Neural progenitor cell (in vitro differentiated cells): ENCODE measurements at places on chromosomes 4 and X.

DNA sequence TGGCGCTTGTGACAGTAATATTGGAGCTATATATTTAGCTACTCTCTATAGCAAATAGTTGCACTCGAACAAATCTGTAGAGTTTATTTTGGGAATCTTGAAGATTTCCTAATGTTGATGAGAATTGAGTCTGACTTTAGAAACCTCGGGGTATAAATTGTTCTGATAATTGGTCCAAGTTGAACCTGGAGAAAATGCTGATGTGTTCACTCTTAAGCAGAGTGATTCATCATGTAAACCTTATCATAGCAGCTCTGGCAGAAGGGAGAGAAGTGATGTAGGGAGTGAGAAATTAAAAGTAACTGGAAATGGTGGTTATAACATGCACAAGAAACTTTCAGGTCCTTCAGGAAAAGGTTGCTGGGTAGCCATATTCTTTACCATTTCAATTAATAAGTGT is 16.4 kb upstream of the SLC4A4 start:
- no peak for DNase-seq

DNA sequence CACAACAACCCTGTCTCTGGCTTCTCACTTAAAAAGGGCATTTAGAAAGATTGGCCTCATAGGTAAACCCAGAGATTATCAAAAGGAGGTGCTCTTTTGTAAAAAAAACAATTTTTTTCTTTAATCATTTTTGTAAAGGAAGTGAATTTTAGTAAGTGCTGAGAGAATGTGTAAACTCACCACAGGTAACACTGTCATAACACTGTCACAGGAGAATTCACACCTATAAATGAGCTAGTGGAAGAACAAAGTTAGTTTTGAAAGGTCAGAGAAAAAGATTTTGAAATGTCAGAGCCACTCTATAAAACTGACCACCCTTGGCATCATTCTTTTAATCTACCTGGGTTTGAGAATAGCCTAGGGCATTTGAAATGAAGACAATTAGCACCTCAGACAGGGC is 3.3 kb upstream of the SH2D1A start:
- DNase-seq, result no peak

DNA sequence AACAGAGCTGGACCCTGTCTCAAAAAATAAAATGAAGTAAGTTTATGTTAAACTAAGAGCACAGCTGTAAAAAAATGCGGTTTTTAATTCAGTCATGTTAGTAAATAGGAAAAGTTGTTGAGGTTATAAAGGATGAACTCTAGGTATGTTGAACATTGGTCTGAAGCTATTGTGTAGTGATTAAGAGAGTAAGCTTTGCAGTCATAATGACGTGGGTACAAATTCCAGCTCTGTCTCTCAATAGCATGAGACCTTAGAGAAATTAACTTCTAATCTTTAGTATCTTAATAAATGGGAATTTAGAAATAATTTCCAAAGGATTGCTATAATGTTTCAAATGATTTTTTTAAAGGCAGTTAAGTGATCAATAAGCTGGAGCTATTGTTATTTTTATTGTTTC is 2.9 kb upstream of the YTHDC1 start:
- no peak for DNase-seq

DNA sequence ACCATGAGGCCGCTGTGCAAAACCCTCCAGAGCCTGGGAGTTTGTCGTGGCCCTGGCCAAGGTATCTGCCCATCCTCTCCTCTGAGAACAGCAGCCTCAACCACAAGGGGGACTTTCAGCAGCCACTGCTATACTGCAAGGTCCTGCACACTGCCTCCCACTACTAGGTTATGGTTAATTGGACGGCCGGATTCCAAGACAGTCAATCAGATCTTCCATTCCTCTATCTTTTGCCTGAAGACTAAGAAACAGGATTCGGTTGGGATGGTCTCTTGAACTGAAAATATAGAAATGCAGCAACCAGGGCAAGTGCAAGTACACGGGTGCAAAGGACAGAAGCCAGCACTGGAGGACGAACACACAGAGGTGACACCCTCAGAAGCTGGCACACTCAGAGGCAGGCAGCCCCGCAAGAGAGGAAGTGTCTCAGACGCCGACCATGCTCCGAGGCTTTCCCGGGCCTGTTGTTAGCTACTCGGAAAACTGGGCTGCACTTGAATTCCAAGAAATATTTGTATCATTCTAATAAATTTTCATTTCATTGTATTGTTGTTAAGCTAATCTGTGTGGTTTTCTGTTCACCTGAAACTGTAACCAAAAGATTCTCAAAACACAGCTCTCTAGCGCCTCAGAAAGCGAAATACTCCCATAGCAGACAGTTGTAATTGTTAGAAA is 63.3 kb downstream of the AFAP1 start:
- peak; percentile 57 for DNase-seq

DNA sequence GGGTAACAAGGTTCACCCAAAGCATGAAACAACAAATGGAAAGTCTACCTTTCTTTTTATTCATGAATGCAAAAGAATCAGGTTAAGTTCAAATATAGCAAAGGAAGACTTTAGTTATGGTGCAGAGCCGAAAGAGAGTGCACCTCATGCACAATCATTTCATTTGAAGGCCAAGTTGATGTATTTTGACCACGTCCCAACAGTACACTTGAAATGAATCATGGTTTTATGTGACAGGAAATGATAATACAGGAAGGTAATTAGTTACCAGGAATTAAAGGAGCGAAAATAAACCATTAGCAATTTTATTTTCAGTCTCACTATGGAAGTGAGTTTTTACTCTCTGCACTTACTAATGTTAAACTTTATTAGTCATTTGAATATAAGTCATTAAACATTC is 281.2 kb upstream of the DIAPH2 start:
- no peak for DNase-seq

DNA sequence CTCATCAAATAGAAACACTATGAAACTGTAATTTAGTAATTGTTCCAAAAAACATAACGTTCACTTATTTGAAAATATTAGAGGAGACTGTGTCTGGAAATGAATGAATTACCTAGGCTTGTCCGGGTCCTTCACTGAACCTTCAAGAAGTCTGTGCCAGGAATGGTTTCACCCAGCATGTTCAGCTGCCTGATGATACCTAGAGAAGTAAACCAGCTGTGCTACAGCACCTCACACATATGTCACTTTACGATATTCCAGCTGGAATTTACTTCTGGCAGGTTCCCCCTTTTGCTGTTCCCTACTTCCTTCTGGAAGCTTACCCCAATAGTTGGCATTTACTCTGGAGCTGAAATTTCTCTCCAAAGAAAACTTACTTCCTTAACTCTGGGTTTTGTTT is 906.5 kb downstream of the FAT4 start:
- no peak for DNase-seq

- peak; percentile 8 for DNase-seq
Observed at GRCh38 chrX:7158468-7158990, 10.6 kb upstream of the PUDP start.

DNA sequence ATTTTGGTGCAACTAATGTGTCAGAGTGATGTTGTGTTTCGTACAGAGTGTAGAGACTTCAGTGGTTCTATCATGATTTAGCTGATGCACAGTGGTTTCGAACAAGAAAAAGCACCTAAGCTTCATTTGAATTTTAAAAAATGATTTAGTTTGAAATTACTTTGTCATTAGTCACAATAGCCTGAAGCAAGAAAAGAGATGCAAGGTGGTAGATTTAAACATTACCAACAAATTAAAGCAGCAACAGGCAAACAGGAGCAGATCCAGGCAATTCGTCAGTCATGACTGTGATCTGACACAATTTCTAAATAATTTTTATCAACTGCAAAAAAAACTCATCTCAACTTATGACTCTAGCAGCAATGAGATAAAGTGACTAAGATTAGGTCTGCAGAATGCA is 24.6 kb upstream of the COX7B2 start:
- DNase-seq, result no peak

DNA sequence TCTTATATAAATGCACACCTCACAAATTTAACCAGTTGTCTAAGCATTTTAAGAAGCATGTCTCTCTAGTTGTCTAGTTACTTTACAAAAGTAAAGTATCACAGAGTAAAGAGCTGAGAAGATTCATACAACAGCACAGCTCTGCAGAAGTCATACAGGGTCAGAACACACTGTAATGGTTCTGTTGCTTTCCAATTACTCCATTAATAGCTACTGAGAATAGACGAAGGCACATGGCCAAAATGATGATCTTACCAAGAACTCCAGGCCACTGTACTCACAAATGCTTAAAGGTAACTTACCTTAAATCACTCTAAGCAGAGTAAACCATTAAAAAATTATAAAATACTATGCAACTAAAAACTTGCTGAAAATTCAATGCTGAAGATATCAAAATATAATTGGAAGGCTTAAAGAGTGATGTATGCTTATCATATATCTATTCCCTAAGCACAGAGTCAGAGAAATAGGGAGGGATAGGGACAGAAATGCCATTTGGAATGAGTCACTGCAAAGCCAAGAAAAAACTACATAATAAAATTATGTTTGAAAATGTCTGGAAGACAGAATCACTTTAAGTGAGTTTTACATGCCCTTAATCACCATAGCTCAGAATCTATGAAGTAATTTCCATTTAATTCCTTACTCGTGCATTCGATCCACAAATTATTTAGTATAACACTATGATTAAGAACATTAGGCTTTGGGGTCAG is 71.0 kb downstream of the DDX60L start:
- DNase-seq, result no peak

- DNase-seq, result no peak
Observed at GRCh38 chr4:153348006-153348405, 3.5 kb downstream of the MND1 start.

DNA sequence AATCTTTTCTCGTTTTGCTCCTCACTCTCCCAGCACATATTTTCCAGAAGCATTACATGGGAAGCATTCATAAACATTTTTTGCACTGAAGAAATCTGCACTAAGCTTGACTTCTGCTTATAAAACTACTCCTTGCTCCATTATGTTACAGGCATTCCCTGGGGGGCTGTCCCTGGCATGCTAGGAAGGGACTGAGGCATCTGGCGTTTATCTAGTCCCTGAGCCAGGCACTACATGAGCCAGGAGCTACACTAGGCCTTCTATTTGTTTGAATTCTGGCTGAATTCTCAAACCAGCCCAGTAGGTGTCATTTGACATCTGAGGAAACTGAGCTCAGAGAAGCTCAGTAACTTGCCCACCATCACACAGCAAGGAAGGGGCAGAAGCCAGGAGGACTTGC is 43.3 kb downstream of the NHSL2 start:
- no peak for DNase-seq

DNA sequence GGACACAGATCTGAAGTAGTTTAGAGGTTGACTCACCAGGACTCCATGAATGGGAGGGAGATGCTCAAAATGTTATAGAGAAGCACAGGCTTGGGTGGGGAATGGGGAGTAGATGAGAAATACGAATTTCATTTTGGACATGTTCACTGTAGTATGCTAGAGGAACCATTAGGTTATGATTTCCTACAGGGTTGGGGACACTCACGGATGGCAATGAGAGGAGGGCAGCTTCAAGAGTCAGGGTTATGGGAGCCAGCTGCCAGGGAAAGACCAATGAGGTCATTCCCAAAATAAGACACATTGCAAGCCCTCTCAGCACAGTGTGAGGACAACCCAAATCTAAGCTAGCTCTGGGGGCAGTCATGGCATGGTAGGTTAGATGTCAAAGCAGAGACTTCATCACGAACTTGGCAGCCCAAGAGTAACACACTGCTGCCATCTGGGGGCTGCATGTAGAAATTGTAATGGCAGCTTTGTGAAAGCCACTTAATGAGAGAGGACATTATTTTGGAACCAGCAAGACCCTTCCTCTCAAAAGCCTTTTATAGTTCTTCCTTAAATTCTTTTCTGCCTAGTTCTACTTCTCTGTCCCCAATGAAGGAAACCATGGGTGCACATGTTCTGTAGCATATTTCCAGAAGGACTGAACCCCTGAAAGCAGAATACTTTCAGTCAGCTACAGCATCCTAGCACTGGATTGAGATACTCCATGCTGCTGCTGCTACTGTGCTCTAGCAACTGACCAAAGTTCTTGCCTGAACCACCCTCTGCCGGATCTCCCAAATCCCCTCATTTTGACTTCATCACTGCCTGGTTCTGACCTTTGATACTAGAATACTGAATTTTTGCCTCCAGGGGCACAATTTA is 16.2 kb upstream of the ZCCHC12 start:
- DNase-seq, result peak; percentile 56

DNA sequence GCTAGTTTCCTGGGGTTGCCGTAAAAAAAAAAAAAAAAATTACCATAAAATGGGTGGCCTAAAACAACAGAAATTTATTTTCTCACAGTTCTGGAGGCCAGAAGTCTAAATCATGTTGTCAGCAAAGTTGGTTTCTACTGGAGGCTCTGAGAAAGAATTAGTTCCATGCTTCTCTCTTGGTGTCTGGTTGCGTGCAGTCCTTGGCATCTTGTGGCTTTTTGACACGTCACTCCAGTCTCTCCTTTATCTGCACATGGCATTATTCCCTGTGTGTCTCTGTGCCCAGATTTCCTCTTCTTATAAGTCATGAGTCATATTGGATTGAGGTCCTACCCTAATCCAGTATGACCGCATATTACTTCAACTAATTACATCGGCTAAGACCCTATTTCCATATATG is 38.7 kb downstream of the SPATA4 start:
- no peak for DNase-seq

DNA sequence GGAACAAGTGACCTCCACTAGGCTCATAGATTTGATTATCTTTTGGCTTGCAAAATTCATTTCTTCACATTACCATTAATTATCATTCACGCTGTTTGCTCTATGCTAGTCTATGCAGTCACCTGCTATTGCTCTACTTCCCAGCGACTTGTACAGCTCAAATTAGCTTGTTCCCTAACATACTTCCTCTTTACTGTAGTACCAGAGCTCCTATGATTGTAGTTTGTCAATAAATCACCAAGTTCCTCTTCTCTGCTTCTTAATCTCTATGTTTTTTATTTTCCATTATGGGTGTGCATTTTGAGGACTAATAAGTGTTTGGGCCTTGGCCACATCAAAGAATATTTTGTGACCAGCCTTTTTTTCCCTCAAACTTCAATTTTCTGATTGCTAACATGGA is 6.2 kb upstream of the GSPT2 start:
- DNase-seq, result no peak

DNA sequence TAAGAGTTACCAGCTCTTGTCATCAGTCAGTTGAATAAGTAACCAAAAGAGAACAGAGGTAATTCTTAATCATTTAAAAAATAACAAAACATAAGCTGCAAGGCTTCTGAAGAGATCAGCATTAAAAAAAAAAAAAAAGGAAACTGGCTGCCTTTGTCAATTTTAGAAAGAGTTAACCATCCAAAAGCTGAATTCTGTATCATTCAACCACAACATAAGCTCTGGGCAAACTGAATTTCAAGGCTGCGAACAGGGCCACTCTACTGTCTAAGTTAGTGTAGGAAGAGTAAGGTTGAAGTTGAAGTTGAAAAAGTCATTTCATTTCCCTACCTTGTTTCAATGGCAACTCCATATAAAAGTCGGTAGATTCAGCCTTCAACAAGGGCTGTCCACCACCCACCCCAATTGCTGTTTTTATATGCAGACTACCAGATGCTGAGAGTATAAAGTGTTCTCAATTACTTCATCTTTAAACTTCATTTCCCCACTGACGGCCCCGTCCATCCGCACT is 1.1 kb upstream of the LIN54 start:
- DNase-seq, result no peak

GRCh38 chr4:186749611-186750281 is 26.1 kb upstream of the FAT1 start:
- DNase-seq, result no peak
